ENCODE measurements at places on chromosomes 1 and 21.
A peak's percentile ranks its signal among the peaks of the same experiment; 100 is the strongest.

GRCh38 chr1:247746391-247746935, 1.5 kb downstream of the OR14A2 start:
- no peak for DNase-seq

- no peak for DNase-seq
Observed at GRCh38 chr21:42121794-42122193, 50.7 kb downstream of the UMODL1 start.

DNA sequence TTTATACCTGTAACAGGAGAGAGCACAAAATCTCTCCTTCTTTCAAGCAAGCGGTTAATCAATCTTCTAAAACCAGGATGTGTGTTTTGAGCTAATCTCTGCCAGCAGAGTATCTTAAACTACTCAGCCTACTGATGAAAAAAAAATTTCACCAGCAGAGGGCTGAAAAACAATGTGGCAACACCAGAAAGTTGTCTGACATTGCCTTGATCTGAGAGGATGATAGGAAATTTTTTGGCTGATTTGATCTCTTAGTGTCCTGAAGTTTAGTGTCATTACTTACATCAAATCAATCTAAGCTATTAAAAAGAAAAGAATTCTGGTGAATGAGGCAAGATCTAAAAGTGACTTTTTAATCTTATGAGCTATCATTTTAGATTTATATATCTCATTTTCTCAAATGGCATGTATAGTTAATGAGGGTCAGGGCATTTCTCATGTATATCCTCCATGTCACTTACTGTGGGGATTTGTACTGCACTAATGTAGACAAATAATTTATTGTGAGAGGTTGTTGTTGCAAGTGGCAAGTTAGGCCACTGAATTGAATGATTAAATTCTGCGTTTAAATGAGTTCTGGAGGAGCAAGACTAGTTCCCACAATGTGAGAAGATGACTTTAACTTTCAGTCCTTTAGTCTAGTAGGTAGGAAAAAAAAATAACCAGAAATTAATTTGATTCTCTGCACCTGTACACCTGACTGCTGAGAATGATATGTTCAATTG, 10.9 kb downstream of the ADAMTS1 start:
- no peak for DNase-seq

- no peak for DNase-seq
Observed at GRCh38 chr1:205287076-205287475, 34.5 kb downstream of the NUAK2 start.

- DNase-seq = no peak
Observed at GRCh38 chr1:72037745-72038343, 244.5 kb downstream of the NEGR1 start.

DNA sequence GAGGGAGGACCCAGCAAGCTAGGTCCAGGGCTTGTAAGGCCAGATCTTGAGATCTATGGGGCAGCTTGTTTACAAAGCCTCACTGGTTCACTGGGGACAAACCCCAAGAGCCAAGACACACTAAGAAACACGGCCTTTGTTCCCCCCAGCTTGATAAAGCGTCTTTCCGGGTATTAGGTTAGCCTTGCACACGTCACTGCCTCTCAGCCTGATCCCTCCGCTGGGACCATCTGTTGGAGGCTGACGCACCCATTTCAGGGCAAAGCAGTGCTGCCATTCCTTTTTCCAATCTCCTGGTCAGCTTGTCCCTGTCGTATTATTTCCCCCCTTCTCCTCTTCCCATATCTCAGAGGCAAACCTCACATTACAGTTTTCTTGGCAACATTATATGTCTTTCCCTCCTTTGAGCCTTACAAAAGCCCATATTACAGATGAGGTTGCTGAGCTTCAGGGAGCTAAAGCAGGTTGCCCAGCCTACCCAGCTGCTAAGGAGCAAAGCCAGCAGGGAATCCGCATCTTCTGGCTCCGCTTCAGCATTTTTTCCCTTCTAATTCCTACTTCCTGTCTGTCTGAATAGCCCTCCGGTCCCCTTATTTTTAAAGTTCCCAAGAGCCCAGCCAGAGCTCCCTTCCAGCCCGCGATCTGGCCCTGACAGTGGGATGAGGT, 4.1 kb downstream of the HEYL start:
- no peak for DNase-seq

DNA sequence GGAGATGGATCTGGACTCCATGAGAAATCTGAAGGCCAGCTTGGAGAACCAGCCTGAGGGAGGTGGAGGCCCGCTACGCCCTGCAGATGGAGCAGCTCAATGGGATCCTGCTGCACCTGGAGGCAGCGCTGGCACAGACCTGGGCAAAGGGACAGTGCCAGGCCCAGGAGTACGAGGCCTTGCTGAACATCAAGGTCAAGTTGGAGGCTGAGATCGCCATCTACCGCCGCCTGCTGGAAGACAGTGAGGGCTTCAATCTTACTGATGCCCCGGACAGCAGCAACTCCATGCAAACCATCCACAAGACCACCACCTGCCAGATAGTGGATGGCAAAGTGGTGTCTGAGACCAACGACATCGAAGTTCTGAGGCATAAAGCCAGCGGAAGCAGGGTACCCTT, 601.5 kb upstream of the ZP4 start:
- no peak for DNase-seq

DNA sequence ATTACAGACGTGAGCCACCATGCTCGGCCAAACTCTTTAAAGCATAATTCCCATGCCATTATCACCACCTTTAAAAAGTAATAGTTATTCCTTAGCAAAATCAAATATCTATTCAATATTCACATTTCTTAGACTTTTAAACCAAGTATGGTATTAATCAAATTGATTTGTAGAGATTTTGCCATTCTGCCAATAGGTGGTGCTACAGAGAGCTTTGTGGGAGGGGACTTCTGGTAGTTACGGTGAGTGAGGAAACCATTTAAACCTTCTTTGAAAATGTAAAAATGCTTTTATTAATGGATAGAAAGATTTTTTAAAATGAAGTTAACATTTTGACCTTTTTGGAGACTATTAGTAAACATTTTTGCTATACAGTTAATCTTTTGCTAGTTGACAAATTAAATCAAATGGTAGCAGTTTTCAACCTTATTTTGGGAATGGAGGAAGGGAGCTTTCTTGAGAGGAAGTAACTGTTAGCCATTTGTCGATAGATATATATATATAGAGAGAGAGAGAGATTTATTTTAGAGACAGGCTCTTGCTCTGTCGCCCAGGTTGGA, 19.3 kb downstream of the IARS2 start:
- DNase-seq = peak; percentile 8

All from activated T-cell treated with anti-CD3 and anti-CD28 coated beads for 4 hours (primary cell).